ENCODE measurements at places on chromosomes 4 and X.
A peak's percentile ranks its signal among the peaks of the same experiment; 100 is the strongest.

DNA sequence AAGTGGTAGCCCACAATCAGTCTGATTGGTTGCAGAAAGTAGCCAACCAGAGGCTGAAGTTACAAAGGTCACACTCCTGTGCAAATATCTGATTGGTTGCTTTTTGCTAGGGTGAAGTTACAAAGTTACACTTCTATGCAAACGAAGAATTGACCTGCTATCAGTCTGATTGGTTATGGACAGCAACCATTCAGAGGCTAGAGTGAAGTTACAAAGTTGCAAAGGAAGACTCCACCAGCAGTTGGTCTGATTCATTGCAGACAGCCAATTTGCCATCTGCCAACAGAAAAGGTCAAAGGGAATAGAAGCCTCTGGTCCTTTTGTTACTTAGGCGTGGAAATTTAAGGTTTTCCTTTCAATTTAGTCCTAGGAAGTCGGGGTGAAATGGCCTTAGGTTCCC, 377.7 kb downstream of the PRDM5 start:
- no peak for DNase-seq

DNA sequence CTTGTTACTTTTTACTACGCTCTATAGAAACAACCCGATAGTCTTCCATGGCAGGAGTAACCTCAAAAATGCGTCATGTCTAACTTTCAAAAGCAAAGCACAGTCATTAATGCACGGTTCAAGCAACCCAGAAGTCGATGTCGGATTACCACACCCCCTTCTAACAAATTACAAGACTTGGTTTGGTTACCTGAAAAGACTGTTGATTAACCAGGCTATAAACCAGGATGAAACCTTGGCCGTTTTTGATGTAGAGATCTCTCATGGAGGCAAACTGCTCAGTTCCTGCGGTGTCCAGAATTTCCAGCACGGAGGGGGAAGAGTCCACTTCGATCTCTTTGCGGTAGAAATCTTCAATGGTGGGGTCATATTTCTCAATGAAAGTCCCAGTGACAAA, 2.4 kb downstream of the RAP2C start:
- DNase-seq = no peak

DNA sequence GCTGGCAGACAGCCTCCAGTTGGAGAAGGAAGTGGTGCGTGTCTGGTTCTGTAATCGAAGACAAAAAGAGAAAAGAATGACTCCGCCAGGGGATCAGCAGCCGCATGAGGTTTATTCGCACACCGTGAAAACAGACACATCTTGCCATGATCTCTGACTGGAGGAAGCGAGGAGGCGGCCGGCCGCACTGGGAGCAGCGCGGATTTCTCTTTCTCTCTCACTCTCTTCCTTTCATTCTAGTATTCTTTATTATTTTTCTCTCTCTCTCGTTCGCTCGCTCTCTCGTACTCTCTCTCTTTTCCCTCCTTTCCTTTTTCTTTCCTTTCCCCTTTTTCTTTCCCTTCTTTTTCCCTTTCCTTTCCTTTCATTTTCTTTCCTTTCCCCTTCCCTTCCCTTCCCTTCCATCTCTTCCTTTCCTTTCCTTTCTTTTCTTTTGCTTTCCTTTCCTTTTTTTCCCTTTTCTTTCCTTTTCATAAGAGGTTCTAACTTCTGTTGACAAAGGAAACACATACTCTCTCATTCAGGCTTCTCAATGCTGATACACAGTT, 1.2 kb downstream of the POU3F4 start:
- DNase-seq = no peak

DNA sequence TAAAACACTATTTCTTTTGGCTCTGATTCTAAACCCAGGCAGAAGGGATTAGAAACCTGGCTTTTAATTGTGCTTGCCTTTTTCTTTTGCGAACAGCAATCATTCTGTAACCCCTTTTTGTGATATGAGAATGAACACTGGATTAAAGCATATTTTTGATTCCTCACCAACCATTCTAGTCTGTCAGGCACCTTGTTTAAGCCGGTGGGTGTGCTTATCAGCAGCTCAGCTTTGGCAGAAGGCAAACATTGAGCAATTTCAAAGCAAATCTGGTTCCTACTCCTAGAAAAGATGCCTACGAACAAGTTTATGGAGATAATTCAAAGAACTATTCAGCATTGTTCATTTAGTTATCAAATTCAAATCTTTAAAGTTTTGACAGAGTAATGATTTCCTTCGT, 265.1 kb upstream of the FAM241A start:
- DNase-seq = no peak

DNA sequence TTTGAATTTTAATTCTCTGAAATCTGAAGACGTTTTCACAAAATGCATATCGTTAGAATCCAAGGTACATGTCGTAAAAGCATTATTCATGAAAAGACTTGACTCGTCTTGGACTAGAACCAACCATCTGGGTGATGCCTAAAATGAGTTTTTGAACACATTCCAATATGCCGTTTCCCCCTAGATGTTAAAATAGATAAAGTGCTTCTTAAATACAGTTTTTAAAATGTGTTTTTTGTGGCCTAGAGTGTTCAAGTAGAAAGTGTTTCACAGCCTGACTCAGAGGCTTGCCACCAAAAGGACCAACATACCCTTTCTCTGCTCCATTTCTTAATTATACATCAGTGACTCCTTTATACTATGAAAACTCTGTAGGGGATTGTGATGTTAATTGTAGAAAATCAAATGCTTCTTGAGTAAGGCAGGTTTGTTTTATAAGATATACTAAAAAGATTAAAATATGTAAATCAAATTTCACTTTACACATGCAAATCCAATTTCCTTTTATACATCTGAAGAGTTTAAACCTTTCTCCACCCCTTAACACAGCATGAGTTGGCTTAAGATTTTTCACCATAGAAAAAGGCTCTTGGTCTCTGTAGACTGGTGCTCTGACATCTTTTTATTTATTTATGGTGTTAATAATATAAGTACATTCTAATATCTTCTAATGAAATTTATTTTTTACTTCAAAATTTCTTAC, 48.4 kb downstream of the PRKG2 start:
- no peak for DNase-seq

GRCh38 chrX:118990512-118991227, 16.3 kb downstream of the LONRF3 start:
- no peak for DNase-seq

DNA sequence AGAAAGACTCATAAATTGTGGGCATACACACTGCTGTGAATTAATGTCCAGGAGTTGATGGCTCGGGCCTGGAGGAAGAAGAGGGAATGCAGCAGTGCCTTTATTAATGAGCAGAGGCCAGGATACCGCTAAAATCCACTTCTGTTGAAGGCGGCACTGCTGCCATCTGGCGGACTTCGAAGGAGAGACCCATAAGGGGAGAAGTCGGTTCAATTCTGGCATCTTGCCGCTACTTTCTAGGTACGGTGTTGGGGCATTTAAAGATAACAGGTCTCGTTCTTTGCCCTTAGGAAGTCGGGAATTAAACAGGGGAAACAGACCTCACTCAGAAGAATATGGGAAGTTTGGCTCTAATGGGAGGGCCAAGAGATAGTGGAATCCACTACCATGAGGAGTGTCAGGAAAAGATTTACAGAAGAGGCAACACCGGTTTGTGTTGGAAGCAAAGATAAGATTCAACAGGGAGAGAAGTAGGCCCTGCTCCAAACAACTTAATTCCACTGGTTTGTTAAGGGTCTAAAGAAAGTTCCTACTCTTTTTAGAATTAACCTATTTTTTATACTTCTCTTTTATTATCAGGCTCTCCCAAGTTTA, 133.6 kb upstream of the GIMD1 start:
- no peak for DNase-seq

- DNase-seq = no peak
Measured at GRCh38 chr4:2728221-2728620, 27.9 kb downstream of the TNIP2 start.

DNA sequence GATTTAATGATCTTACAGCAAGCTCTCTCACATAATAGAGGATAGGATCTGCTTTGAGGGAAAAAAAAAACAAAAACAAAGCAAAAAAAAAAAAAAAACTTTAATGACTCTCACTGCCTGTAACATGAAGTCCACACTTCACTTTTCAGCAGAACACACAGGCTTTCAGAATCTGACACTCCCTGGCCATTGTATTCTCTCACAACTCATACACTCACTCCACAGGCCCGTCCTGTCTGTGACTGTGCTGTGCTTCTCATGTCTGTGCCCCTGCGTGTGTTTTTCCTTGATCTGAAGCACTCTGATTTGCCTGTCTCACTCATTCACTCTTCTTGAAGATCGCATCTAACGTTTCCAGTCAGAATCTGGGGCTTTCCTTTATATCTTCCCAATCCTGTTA, 460.8 kb downstream of the TMA16 start:
- DNase-seq = no peak

DNA sequence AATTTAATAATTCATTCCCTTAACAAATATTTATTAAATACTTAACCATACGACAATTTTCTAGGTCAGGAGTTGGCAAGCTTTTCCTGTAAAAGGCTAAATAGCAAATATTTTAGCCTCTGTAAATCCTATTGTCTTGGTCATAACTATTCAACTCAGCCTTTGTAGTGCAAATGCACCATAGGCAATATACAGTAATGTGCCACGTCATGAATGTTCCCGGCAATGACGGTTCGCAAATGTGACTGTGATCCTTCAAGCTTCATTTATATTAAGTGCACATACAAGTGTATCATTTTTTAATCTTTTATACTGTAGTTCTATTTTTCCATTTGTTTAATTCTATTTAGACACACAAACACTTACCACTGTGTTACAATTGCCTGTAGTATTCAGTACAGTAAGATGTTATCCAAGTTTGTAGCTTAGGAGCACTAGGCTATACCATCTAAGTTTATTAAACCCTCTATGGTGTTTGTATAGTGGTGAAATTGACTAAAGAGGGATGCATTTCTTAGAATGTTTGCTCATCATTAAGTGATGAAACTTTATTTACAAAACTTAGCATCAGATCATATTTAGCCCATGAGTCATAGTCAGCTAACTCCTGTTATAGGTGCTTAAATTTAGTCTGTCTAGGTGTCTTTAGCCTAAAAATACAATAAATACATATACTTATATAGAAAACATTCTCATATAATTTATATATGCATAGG, 553.6 kb downstream of the STPG2 start:
- DNase-seq = no peak

GRCh38 chr4:88054901-88055300, 47.5 kb downstream of the PKD2 start:
- no peak for DNase-seq

GRCh38 chrX:16771483-16772398, 14.5 kb upstream of the TXLNG start:
- DNase-seq = no peak

DNA sequence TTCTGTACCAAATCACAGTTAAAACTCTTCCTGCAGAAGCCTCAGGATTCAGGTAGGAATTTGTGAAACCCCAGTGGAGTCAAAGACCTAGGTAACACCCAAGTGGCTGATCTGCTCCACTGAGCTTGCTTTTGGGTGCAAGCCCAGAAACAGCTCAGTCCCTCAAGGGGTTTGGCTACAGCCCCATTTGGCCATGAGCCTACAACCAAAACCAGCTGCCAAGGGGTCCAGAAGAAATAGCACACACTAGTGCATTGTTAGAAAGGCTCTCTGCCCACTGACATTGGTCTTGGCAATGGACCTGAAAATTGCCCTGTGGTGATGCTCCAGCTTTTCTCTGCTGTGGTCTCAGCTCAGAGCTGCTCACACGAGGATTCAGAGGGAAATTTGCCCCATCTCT, 577.4 kb upstream of the INTU start:
- DNase-seq = no peak

- DNase-seq = no peak
Measured at GRCh38 chrX:150074175-150074574, 135.9 kb upstream of the EOLA2 start.

GRCh38 chr4:157961229-157961990, 211.4 kb downstream of the GASK1B start:
- no peak for DNase-seq

- DNase-seq = no peak
Measured at GRCh38 chr4:182895791-182896292, 21.3 kb downstream of the DCTD start.

GRCh38 chrX:130086447-130087206, 23.7 kb downstream of the ELF4 start:
- peak; percentile 70 for DNase-seq

- no peak for DNase-seq
Measured at GRCh38 chr4:8721621-8722020, 129.1 kb downstream of the CPZ start.

DNA sequence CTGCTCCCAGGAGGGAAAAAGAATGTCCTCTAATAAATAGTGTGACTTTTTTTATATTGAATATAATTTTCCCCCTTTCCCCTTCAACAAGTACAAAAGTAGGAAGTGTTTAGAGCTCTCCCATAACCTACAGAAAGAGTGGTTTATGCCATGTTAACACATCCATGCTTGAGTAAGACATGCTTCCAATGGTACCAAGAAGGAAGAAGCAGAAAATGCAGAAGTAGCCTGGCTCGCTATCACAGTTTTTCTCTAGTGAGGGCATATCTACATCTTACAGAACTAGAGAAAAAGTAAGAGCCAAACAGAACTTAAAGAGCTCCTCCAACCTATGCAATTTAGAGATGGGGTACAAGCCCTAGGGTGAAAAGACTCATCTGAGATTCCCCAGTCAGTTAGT, 82.5 kb downstream of the ARHGEF9 start:
- no peak for DNase-seq

DNA sequence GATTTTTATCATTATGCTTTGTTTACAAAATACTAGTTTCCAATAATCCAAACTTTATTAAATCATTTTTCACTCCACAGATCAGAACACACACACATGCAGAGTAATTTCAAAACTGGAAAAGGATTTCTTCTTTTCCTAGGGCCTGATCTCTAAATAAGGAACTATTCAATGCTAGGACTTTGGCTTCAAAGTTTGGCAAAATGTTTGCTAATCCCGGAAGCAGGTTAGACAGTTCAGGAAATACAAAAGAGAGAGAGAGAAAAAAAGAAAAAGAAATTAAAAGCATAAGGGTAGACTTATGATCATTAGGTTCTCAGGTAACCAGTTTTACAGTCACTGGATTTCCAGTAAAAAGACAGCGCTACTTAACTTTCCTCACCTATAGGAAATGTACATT, 211.0 kb downstream of the DCLK2 start:
- no peak for DNase-seq

DNA sequence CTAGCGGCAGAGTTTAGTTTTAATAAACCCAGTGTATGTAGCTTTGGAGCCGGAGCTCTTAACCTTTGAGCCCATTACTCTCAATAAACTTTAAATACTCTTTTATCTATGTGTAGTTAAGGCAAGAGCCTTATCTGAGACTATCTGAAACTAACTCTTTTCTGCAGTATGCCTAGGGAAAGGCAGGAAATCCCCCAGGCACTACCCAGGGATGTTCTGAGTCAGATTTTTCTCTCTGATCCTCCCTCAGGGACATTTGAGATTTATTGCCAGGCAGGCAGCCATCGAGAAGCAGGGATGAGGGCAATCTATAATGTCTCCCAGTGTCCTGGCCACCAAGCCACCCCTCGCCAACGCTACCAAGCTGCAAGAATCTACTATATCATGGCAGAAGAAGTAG, 39.1 kb downstream of the HEPH start:
- no peak for DNase-seq

GRCh38 chr4:128565565-128566186, 243.8 kb upstream of the JADE1 start:
- DNase-seq = no peak

GRCh38 chr4:2510351-2511259, 25.8 kb upstream of the FAM193A start:
- DNase-seq = no peak

GRCh38 chrX:106948641-106949040, 28.4 kb downstream of the CLDN2 start:
- DNase-seq = no peak

- no peak for DNase-seq
Measured at GRCh38 chrX:1378306-1378759, 13.6 kb downstream of the SLC25A6 start.

Data from stimulated activated effector memory CD8-positive, alpha-beta T cell treated with anti-CD3 and anti-CD28 coated beads, Interleukin-12 subunit alpha, Interleukin-12 subunit beta, amount 100 ng/mL, for 72 hours (primary cell).